CD4-positive, alpha-beta memory T cell (primary cell): ENCODE measurements at places on chromosomes 4 and X.
A peak's percentile ranks its signal among the peaks of the same experiment; 100 is the strongest.

DNA sequence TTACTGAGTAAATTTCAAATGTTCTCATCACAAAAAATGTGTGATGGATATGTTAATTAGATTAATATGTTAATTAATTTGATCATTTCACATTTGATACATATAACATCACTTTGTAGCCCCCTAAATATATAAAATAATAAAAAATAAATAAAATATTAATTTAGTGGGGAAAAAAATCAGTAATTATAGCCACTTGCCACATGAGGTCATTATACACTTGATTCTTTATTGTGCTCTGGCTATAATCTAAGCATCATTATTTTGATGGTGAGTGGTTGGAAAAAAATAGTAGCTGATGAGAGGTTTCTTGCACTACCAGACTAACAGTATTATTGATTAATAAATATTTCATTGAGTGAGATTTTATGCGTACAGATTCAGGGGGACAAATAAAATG is 57.4 kb downstream of the DCK start:
- DNase-seq = no peak

DNA sequence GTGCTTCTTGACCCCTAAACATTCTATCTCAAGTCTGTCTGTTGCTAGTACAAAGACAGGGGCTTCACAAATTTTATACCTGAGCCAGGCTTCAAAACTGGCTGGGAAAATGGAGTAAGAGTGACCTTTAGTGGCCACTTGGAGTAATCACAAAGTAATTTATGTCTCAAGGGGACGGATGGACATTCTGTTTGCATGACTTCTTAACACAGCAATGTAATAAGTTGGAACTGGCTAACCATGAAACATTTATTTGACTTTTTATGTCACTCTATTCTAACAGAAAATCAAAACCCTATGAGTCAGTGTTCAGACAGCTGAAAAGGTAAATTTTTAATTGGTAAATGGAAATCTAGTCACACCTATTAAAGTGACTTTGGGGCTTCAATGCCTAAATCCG is 600.6 kb downstream of the ANKRD50 start:
- DNase-seq = no peak

DNA sequence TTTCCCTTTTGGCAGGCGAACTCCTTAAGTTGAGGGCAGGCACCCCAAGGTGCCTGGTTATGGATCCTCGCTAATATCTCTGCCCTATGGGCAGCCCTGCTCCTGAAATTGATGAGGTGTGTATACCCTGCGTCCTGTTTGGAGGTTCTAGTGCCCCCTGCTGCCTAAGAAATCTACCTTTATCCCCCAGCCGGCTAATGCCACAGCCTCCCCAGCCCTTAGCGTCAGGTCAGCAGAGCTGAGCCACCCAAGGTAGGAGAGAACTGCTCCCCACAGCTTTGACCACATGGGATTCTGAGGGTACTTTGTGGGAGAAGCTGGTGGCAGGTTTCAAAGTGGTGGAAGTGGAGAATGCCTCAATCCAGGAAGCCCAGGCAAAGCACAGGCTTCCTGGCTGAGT is 50.8 kb downstream of the ANAPC4 start:
- no peak for DNase-seq

DNA sequence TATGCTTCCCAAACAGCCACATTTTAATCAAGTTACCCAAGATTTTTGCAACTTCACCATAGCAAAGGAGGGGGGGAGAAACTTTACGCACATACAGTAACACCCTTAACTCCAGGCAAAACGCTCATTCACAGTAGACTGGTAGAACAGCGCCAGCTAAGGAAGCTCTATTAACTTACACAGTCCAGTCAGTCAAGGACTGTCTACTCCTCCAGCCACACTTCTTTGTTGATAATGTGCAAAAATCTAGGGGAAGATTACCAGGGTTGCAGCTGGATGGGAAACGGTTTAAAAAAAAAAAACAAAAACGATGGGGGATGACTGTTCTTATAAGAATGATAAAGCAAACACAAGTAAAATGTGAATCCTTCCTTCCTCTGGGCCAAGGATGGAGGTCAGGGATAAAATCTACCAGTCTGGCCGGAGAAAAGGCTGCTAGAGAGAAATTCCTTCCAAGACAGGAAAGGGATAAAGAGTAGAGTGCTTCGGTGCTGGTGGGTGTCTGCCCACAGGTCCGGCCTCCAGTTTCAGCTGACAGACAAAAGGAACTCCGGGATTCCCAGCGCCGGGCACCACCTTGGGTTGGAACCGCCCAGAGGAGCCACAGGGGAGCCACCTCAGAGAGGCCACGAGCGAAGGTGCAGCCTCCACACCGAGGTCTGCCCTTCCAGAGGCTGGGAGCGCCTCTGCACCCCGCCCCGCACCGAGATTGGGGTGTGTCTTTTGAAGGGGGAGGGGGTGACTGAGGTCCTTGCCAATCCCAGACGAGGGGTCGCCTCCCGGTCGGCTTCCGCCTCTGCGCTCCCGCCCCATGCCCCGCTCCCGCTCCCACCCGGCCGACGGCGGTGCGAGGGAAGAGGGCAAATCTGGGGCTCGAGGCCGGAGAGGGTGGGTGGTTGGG is 811 bp downstream of the ANKRD50 start:
- DNase-seq = peak; percentile 4

DNA sequence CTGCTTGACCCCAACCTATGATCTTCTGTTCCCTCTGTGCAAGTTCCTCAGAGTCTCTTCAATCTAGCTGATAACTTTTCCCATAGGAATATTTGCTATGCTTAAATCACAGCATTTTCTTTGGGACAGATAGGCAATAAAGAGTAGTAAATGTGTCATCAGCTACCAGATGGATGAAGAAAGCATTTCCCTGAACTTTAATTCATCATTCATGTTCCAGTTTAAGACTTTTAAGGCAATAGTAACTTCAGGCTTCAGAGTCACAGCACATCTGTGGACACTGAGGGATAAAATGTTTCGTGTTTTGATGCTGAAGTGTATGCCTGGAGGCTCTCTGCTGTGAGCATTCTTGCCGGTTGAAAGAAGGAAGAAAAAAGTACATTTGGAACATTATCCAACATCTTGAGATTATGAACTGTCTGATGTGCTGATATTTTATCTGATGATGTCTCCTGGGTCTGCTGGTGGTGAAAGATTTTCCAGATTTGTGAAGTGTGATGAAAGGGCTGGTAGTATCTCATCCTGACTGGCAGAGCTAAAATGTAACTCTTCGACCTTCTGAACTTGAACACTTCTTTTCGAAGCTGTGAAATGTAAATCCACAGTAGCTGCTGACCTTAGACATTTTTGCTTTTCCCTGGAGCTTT is 133.7 kb downstream of the DCLK2 start:
- no peak for DNase-seq

GRCh38 chrX:1529328-1529727 is 7.7 kb downstream of the P2RY8 start:
- DNase-seq = no peak

DNA sequence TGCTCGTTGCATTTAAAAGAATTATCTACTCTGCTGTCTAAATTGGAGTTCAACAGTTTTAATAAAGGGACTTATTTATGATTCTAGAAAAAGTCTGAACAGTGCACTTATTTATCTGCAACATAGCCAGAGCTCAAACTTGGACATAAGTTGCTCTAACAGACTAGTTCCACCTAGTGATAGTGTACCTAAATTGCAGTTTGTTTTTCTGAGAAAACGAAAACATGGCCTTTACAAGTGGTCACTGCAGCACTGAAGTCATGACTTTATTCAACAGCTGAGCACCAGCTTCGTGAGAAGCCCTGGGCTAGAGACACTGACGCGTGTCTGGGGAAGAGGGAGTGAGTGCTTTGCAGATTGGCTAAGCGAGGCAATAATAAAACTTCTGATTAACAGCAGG is 77.3 kb upstream of the IGSF1 start:
- DNase-seq = no peak

DNA sequence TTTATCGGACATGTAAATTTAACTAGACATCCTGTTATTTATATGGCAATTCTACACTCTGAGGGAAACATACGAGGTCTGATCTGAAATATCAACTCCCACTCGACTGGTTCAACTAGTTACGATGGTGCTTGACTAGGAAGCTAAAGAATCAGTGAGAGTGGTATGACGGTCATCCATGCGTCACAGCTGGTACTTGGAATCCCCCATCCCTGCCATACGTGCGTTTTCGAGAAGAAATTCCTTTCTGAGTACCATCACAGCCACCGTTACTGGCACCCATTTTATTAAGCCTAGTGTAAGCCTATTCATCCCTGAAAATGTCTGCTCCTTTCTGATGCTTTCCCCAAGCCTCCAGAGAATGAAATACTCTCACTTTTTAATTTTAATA is 695 bp upstream of the PIGA start:
- DNase-seq = peak; percentile 73

DNA sequence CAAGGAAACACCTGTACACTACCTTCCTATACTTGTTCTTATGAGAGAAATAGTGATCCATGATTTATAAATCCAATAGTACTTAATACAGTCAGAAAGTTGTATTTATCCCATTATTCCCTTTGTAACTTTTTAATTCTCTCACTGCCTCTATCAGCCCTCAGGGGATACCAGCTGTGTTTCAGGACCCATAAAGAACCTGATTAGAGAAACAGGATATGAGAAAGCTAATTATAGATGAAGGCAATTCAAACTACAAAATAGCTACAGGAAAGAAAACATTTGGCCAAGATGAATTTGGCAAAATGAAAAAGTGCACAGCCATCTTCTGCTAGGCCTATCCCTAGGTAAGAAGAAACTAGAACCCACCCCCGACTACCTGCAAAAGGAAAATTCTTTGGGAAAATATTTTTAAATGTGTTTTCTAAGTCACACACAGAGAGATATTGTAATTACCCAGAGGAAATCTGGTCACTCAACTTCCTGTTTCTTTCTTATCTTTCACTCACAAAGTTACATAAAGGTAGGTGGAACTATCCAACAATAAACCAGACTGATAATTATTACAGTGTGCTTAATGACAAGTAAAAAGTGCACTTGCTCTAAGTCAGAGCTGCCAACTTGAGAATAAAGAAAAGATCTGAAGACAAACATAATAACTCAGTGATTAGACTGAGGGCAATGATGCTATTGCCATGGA is 836.5 kb upstream of the HTR2C start:
- no peak for DNase-seq

DNA sequence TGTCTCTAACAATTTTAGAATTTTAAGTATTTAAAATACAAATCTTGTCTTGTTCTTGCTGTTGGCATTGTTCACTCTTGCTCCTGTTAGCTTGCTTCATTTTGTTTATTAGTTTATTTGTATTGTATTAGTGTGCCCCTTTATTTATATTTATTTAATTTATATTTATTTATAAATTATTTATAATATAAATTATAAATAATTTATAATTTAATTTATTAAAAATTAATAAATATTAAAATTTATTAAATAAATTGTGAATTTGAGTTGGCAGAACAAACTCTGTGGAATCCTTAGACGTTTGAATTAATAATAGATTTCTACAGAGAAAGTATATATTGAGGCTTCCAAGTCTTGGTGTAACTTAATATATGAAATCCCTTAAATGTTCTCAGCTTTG is 331.4 kb downstream of the SPOCK3 start:
- DNase-seq = no peak

DNA sequence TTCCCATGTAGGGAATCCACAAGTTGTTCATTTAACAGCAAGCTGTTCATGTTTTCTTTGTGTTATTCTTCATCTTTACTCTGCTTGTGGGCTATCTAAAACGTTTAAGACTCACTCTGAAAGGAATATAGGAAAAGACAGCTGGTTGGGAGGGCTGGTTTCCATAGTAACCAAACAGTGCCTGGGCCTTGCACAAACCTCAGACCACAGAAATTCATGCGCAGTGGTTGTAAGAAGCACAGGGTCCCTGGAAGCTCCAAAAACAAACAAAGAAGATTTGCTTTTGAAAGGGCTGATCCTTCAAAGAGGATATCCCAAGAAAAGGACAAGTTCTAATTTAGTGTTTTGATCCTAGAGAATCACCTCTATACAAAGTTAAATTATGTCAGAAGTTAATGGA is 7.8 kb downstream of the SERTM2 start:
- DNase-seq = no peak

DNA sequence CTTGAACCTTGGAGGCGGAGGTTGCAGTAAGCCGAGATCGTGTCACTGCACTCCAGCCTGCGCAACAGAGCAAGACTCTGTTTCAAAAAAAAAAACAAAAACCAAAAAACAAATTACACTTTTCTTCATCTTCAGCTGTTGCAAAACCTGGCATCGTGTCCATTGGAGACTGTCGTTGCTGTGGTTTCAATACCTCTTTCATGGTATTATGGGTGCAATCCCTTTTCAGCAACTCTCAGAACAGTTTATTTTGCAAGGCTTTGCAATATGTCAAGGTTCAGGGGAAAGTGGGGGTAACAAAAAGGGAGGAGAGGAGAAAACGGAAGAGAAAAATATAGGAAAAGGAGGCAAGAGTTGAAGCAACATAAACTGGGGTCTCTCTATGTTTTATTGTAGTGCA is 40.8 kb downstream of the ARSD start:
- no peak for DNase-seq

DNA sequence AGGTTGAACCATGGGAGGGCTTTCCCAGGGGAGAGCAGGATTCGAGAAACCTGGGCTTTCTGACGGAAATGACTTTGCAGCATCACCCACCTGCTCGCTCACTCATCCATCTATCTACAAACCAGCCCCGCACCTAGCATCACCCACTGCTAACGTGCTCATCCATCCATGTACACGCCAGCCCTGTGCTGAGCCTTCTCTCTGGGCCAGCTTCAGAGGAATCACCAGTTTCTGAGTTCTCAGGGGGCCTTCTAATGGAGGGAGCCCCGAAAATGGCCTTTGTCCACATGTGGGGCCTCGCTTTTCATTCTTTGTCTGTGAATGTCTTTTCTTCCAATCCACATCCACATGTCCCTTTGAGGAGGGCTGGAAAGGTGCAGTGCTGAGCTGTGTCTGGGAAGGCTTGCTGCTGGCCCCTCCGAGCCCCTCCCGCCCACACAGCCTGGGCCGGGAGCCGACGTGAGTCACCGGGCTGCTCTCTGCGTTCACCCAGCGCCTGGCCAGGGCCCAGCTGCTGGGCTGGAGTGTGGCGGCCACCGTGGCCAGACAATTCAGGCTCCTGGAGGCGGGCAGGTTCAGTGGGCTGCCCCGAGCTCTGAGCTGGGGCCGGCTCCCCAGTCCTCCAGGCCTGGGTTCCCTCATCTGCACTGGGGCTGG is 14.7 kb downstream of the SORCS2 start:
- no peak for DNase-seq

DNA sequence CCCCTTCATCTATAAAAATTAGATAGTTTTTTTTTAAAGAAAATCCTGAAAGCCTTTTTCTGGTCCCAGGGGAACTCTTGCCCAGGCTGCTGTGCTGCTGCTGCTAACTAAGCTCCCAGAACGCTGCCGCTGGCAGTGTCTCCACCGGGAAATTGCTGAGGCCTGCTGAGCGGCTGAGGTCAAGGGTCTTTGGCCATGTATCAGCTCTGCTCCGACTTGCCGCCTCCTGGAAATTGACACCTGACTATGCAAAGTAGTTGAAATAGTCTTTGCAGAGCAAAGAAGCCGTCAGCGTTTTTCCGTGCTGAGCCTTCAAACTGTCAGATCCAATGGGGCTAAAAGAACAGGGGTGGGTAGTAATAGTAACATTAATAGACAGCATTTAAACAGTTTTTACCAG is 839 bp downstream of the QDPR start:
- DNase-seq = no peak
